ENCODE measurements at places on chromosomes 1 and 21. TPM values are rescaled to one million over a fixed set of nuclear protein-coding genes. Genes with fewer than 3 reads are reported as not detected.
A peak's percentile ranks its signal among the peaks of the same experiment; 100 is the strongest.

GRCh38 chr1:160061369-160062229, 8.4 kb downstream of the KCNJ10 start:
- DNase-seq, result no peak

- DNase-seq, result no peak
These were observed 62.8 kb downstream of the NVL start for GRCh38 chr1:224266915-224267856.

DNA sequence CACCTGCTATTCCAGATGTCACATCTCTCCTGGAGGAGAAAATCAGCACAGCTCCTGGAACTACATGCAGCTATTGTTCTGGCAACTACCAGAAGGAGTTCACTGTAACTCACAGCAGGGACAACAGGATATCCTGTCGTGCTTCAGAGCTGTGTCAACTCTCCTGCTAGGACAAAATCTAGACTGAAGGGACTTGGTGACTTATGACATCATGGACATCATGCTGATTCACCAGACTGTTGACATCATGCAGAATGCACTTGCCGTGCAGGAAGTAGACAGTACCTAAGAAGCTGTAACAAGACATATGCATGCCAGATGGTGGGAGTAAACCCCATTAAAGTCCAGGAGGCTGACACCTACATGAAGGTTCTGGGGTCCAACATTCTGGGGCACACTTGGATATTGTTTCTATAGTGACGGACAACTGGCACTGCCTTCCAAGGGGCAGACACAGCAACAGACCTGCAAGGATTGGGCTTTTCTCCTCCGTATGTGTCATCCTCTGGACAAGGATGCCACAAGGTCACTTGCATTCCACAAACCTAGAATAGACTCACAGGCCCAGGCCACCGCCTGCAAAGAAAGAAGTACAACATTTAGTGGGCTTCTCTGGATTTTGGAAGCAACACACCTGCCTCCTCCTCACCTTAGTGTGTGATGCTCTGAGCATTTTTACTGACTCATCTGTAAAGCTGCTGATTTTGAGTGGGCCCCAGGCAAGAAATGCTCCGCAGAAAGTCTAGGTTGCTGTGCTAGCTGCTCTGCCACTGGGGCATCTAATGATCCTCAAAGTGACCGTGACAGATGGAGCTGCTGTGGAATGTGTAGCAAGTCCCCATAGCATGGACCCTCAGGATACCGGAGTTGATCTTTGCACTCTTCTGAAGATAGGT, 249.2 kb downstream of the MATN1 start:
- no peak for DNase-seq

DNA sequence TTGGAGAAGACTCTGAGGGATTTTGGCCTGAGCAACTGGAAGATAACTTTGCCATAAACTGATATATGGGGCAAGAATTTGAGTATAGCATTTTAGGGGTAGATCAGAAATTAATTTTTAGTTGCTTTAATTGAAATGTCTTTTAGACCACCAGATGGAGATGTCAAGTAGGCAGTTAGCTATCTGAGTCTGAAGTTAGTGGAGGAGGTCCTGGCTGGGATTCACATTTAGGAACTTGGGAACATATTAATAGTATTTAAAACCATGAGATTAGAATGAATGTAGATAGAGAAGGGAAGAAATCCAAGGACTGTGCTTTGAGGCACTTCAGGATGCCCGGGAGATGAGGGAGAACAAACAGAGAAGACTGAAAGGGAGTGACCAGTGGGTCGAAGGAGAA, 32.6 kb downstream of the SLC44A3 start:
- no peak for DNase-seq

- no peak for DNase-seq
These were observed 77.7 kb downstream of the LRRC8C start for GRCh38 chr1:89710498-89711139.

DNA sequence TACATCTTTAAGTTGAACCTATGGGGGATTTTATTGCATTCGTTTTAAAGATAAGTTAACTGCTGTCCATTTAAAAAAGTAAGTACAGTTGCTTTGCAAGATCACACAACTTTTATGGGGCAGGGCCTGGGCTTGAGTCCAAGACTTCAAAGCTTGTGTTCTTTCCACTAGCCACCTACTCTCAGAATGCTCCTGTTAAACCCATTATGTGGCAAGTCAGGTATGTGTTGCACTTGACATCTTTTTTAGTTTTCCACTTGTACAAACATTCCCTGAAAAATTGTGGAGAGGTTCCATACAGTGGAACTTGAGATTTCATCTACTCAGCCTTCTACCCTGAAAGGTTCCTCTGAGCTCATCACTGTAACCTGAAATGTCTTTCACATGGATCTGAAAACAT, 235.5 kb upstream of the SGIP1 start:
- no peak for DNase-seq

- no peak for DNase-seq
These were observed 301.2 kb downstream of the DUSP10 start for GRCh38 chr1:221440658-221441057.

DNA sequence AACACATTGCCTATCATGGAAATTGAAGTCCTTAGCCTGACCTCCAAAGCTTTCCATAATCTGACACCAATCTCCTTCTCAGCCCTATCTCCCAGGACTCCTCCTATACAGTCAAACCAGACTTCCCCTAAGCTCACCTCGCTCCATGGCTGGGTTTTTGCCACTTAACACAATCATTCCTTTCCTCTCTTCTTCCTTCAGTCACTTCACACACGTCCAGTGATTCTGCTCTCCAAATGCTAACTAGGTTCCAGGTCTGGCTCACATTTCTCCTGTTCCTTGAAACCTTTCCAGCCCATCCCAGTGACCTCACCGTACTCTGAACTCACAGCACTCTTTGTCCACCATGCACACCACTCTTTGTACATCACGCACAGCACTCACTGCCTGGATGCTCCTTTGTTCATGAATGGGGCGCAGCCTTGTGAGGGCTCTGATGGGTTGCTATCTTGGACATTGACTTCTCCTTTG, 98.4 kb downstream of the GLUL start:
- DNase-seq, result no peak

- peak; percentile 61 for DNase-seq
These were observed 180.3 kb upstream of the DMRTA2 start for GRCh38 chr1:50603274-50604271.

GRCh38 chr1:145751491-145752037, 32.3 kb downstream of the CD160 start:
- no peak for DNase-seq

DNA sequence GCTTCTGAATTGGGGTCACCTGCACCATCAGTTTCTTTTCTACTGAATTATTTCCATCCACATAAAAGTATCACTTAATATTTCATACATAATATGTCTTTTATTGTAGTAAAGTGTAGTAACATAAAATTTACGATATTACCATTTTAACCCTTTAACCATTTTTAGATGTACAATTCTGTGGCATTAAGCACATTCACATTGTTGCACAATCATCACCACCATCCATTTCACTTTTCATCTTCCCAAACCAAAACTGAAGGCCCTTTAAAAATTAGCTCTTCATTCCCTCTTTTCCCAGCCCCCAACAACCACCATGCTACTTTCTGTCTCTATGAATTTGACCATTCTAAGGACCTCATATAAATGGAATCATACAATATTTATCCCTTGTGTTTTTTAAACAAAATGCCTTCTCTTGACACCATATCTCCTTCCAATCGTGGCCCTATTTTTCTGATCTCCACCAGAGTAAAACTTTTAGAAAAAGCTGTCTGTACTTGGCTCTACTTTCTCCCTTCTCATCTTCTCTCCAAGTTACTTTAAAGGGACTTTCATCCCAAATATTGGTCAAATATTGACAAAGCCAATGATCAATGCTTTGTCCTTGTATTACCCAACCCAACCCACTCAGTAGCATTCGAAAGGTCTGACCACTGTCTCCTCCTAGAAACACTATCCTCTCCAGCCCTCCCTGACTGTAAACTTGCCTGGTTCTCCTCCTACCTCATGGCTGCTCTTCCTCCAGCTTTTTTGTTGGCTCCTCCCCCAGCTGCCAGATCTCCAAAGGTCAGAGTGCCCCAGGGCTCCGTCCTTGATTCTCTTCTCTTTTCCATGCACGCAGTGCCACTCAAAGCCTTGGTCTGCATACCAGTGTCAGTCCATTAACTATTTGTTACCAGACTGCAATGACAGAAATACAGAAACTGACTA, 44.7 kb downstream of the SLC30A10 start:
- DNase-seq, result no peak

DNA sequence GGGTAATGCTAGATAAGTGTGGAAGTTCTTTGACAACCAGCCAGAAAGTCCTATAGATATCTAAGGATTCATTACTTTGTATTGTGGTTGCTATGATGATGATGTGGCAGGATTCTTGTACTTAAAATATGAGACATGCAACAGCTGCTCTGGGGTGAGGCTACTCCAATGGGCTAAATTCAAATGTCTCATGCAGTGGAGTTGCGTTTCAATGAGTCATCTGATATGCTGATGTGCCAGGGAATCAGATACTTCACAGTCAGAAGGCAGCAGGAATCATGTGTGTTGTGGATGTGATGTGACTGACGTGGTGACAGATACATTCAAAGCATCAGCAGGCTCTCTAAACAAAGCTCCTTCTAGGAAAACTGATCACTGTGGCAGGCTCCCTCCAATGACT, 66.5 kb downstream of the TSEN15 start:
- no peak for DNase-seq

DNA sequence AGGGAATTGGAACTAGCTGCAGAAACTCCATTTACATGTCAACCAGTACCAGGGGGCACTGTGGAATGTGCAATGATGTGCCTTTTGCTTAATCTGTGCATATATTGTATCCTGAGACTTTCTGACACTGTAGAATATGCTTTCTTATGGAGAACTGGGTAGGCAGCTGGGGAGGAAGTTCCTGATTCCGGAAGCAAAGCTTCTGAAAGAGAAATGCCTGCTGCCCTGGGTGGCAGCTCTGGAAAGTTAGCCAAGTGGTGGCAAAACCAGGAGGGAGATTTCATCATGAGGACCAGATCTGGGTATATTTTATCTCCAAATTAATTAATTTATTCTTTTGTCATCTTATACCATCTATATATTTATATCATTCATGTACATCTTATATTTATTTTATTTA, 116.7 kb downstream of the XCL2 start:
- no peak for DNase-seq

GRCh38 chr1:184624051-184624450, 130.6 kb downstream of the EDEM3 start:
- DNase-seq, result no peak

GRCh38 chr1:69833536-69833935, 265.8 kb downstream of the LRRC7 start:
- DNase-seq, result no peak

DNA sequence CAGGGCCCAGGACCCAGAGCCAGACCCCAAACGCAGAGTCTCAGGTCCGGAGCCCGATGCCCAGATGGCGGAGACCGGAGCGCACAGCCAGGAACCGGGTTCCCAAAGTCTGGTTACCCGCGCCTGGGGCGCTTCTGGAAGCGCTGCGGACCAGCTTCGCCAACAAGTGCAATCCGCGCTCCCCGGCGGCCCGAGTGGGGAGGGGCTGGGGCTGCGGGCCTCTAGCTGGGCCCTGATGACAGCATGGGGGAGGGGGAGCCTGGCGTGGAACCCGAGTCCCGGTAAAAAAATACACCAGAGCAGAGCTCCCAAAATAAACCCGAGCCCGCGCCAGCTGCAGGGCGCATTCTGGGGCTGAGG, 494 bp downstream of the NT5C1A start:
- DNase-seq, result no peak

DNA sequence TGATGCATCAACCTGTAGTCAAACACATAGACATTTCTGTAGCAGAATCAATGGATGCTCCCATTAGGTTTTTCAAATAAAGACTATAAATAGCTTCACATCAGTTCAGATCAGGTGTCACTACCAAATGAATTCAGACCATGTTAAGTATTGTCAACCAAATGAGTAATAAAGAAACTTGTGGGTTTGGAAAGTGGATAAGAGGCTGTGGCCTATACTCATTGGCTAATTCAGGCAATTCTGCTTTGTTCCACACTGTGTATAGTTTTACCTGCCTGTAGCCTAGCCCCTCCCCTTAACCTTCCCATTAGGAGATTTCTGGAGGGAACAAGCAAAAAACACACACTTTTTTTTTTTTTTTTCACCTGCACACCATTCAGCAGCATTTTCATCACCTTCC, 321.2 kb downstream of the HLX start:
- DNase-seq, result no peak

GRCh38 chr1:203103829-203104495, 18.1 kb upstream of the MYOG start:
- DNase-seq, result no peak

DNA sequence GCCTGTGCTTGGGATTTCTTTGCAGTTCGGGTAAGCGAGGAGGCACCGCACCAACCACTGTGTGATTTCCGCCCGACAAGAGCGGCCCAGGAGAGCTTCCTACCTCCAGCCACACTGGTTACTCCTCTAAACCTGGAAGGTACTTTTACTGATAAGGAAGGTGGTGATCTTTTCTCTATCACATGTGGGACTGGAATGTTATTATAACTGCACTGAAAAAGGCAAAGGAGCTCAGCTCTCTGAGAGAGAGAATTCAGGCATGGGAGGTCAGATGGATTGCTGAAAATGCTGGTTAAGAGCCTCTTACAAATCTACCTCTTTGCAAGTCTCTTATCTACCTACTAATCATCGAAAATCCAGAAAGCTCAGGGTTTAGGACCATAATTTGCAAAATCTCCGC, 7.7 kb upstream of the KCNE1 start:
- DNase-seq, result no peak

- no peak for DNase-seq
These were observed 118.3 kb downstream of the DHRS3 start for GRCh38 chr1:12499539-12500240.

GRCh38 chr1:170134521-170134920, 11.2 kb upstream of the NTMT2 start:
- no peak for DNase-seq

DNA sequence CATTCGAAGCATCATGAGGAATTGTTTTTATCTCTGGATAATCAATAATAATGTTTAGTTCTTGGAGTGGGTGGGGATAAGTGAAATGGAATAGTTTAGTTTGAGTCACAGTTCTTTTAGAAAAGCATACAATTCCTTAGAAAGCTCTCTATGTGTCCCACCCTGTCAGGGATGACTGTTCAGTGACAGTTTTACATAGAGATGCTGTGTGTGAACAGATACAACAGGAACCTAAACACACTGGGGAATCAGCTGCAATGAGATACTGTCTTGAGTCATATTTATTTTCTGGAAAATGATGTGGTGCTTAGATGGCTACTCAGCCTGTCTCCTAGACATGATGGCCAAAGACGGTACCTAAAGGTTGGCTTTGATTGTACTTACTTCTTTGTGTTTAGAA, 25.7 kb upstream of the CCDC190 start:
- DNase-seq, result no peak

GRCh38 chr1:181190364-181191035, 102.0 kb downstream of the IER5 start:
- DNase-seq, result no peak

GRCh38 chr1:205028924-205029323, 14.1 kb upstream of the CNTN2 start:
- no peak for DNase-seq

PLPP3 gene
- 3.8 TPM for total RNA-seq

SPRR4 gene
- not detected for total RNA-seq

SHE gene
- total RNA-seq, result not detected

HYI gene
- total RNA-seq, result 59.7 TPM

OR14K1 gene
- total RNA-seq, result not detected

KRTAP23-1 gene
- total RNA-seq, result not detected

DDR2 gene
- total RNA-seq, result 0.91 TPM

MRPS21 gene
- total RNA-seq, result 47.7 TPM

COL9A2 gene
- total RNA-seq, result 0.89 TPM

ICOSLG gene
- total RNA-seq, result 2.2 TPM

PLA2G2E gene
- 0.20 TPM for total RNA-seq

RNU1-2 gene
- total RNA-seq, result under 0.01 TPM

All from HT-29 (cell line).